Naive thymus-derived CD4-positive, alpha-beta T cell (primary cell): ENCODE measurements at places on chromosomes 3 and 15. TPM values are rescaled to one million over a fixed set of nuclear protein-coding genes. Genes with fewer than 3 reads are reported as not detected.

DNA sequence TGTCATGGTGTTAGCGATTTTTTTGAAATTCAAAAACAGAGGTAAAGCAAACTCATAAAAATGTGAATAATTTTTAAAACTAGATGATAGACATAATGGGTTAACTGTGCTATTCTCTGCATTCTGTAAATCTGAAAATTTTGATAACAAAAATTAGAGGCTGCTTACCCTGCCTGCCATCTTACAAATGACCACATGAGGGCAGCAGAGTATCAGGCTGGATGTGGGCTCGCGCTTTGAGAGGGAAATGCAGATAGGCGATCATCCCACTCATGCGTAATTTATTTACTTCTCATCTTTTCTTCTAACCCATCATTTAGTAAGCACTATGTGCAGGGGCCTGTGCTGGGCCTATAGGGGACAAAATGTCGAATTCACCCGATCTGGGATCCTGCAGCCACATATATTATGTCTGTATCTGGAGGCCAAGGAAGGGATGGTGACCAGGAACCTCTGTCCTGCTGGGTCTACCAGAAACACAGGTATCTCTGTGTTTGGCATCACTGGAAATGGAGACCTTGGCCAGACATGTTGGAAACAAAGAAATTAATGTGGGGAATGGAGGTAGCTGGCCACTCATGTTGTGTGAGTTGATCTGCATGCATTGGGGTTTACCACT, 7.8 kb upstream of the RAD18 start:
- H3K36me3 ChIP-seq = no peaks in the 10 kb centered on the region
- no peak overlapping the region for H3K27ac ChIP-seq
- no peaks in the 10 kb centered on the region for H3K4me1 ChIP-seq
- no peak overlapping the region for H3K4me3 ChIP-seq
- peak; percentile 78 for DNase-seq

DNA sequence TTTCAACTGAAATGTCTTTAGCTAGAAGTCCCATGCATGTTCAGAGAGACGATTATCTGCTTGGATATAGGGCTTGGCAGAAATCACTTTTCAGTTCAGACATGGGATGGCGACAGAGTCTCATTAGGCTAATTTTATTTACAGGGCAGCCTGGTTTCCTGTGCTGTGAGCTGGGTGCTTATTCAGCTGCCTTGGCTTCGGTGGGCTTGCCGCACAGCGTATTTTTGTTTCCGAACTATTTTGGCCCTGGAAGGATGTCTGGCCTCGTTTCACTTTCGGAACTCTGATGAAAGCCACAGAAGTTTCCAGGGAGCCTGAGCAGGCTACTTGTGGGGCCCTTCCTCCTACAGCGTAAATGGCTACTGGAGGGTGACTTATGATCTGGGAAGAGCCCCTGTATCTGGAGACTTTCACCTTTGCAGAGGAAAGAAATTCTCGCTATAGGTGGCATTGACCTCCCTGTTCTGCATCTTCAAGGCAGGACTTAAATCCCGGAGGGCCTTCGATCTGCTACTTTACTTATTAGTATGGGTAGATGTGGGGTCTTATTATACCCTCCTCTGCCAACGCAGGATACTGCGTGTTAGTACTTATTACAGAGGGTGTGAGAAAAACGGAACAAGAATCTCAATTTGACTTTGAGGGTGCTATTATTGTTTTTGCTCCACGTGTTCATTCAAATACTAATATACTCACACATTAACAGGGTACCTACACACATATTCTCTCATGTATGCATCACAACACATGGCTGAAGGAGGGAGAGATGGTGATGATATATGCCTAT, 364.0 kb upstream of the RBMS3 start:
- no peak for DNase-seq
- H3K27ac ChIP-seq = no peak overlapping the region
- no peaks in the 10 kb centered on the region for H3K4me1 ChIP-seq
- H3K27me3 ChIP-seq = no peaks in the 10 kb centered on the region
- H3K36me3 ChIP-seq = no peaks in the 10 kb centered on the region
- H3K4me3 ChIP-seq = no peak overlapping the region

DNA sequence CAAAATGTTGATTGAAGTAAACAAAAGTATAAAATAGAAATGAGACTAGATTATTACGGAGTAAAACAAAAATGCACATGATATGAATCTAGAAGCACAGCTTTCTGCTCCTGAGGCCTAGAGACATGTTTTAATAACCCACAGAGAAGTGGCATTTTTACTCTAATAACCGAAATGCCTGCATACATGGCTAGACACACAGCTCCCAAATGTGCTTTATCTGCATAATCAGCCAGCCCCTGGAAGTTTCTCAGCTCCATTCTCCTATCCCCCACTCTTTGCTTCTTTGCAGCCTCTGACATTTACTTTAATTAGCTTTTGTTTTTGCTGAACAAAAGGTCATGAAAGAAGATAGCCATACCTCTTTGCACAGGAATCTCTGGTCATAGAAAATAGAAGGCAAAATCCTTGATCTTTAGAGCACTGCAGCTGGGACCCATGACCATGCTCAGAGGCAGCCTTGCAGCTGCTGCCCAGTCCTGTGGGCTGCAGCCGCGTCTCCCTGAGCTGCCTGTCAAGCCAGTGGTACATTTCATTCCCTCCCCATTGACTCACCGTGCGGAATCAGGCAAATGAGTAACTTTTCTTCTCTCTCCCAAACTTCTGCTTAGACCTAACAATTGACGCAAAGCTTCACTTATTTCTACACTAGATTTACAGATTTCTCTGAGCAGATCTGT, at the start of gene VEPH1:
TSS of gene VEPH1 (minus strand) at position 501 of the 680 bp plus-strand sequence. CDS start 8,067 bp downstream, outside the sequence.
- H3K27me3 ChIP-seq = peaks cover 2% of the 10 kb centered on the region
- H3K4me1 ChIP-seq = no peaks in the 10 kb centered on the region
- H3K4me3 ChIP-seq = no peak within 1 kb of the TSS
- DNase-seq = no peak
- H3K36me3 ChIP-seq = no peaks in the 10 kb centered on the region
- no peak within 1 kb of the TSS for H3K27ac ChIP-seq

DNA sequence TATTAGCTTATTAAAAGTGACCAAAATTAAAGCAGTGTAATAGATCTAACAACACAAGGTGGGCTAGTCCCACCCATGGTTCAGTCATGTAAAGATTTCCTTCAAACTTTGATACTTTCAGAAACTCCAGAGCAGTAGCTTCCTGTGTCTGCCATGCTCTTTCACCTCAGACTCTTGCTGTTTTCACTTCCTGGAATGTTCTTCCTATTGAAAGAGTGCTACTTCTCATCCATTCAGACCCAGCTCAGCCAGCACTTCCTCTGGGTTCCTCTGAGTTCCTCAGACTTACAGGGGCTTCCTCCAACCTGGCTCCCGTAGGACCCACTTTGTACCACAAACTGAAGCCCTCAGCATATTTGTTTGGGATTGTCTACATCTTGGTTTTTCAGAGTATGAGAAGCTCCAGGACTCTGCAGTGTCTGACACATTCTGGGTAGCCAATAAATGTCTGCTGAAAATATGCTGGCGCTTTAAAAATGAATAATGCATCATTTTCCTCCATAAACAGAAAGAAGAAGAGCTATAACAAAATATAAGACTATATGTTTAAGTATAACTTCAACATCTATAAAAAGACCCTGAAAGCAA, 18.0 kb downstream of the NCEH1 start:
- H3K27me3 ChIP-seq = no peaks in the 10 kb centered on the region
- no peak for DNase-seq
- no peak overlapping the region for H3K4me3 ChIP-seq
- no peaks in the 10 kb centered on the region for H3K4me1 ChIP-seq
- H3K36me3 ChIP-seq = no peaks in the 10 kb centered on the region
- no peak overlapping the region for H3K27ac ChIP-seq

DNA sequence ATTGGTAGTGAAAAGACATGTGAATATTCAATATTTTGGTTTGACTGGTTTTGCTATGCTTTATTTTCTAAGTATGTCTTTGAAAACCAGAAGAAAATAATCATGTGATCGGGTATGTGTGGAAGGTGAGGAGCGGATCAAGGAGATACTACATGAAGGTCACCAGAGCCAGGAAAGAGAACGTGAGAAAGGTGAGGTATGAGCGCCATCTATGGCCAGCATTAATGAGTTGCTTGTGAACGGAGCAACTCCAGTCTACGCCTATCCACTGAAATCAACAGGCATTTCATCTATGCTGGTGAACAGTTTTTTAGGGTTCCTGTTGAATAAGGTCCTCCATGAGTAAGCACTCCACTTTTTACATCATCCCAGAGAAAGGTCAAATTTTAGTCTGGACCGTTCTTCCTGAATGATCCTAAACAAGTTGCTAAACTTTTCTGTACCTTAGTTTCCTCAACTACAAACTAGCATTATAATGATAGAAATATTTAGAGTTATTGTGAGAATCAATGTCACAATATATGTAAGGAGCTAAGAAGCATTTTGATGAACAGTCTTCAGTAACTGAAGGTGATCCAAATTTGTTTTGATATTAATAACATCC, 1435.2 kb upstream of the CADM2 start:
- H3K4me3 ChIP-seq = no peak overlapping the region
- no peak overlapping the region for H3K27ac ChIP-seq
- no peaks in the 10 kb centered on the region for H3K27me3 ChIP-seq
- DNase-seq = no peak
- no peaks in the 10 kb centered on the region for H3K4me1 ChIP-seq

The NPRL2 gene
- 35.3 TPM for total RNA-seq

- H3K36me3 ChIP-seq = no peaks in the 10 kb centered on the region
- H3K4me1 ChIP-seq = peaks cover 38% of the 10 kb centered on the region
- peak overlapping the region; percentile 25 for H3K27ac ChIP-seq
- DNase-seq = no peak
- peak overlapping the region; percentile 19 for H3K4me3 ChIP-seq
Measured at GRCh38 chr3:152213203-152213602, 55.5 kb upstream of the MBNL1 start.

The PLSCR5 gene
- not detected for total RNA-seq

- no peak overlapping the region for H3K27ac ChIP-seq
- no peaks in the 10 kb centered on the region for H3K36me3 ChIP-seq
- H3K27me3 ChIP-seq = no peaks in the 10 kb centered on the region
- no peak for DNase-seq
- no peaks in the 10 kb centered on the region for H3K4me1 ChIP-seq
Measured at GRCh38 chr15:29686445-29687203, 135.6 kb downstream of the TJP1 start.

The ZMYND10 gene
- total RNA-seq = 3.8 TPM

DNA sequence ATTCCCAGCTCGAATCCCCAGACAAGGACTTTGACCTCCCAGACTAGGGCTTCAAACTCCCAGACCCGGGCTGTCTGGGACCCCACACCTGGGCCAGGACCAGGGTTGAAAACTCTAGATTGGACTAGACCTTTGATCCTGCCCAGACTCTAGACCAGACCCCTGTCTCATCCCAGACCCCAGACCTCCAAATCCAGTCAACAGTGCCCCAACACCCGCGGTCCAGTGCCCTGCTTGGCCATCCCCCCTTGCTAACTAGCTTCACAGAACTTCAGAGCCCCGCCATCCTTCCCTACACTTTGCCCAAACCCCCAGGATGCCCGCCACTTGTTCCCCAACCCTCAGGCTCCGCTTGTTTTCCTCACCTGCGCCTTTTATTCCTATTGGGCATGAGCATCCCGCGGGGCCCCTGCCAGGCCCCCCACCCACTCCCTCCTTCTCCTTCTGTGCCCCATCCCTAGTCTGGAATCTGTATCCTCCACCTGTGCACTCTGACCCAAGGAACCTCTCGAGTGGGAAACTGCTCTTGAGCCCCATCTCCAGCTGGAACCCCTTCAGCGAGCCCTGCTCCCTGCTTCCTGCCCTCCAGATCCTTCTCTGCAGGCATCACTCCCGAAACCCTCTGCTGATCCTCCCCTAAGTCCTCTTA, 604 bp downstream of the GNAI2 start:
- H3K4me1 ChIP-seq = peaks cover 42% of the 10 kb centered on the region
- H3K27me3 ChIP-seq = no peaks in the 10 kb centered on the region
- peak overlapping the region; percentile 84 for H3K27ac ChIP-seq
- peak overlapping the region; percentile 90 for H3K4me3 ChIP-seq

- H3K4me1 ChIP-seq = peaks cover 35% of the 10 kb centered on the region
- no peaks in the 10 kb centered on the region for H3K27me3 ChIP-seq
- peak overlapping the region; percentile 66 for H3K27ac ChIP-seq
- H3K4me3 ChIP-seq = no peak overlapping the region
- DNase-seq = no peak
Measured at GRCh38 chr3:128786434-128787020, 60.5 kb downstream of the RAB7A start.

DNA sequence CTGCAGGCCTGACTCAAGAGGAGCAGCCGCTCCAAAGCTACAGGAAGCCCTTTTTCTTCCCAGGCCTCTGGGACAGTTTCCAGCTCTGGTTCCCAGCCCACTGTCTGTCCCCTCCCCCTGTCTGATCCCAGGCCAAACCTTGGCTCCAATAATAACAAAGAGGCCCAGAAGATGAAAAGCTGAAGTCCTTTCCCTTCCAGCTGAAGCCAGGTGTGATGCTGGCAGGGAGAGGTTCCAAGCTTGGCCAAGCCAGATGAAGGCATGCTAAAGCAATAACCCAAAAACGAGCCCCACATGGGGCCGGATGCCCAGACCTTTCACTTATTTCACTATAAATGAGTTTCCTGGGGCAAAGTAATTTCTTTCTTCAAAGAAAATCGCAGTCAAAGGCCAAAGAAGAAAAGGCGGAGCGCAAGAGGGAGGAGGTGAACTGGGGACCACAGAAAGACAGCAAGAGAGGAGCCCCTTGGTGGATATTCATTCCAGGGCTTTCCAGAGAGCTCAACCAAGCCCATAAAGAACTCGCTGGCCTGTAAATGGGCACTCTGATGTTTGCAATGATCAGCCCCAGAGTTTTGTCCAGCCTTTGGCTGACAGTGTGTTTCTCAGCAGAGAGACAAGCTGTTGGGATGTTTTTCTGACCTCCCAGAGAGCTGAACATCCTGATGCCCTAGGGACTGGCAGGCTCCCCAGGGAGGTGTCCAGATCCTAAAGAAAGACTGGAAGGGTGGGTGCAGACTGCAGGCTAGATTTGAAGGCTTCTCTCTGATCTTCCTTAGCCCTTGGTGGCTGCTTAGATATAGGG, 157.6 kb downstream of the UACA start:
- no peaks in the 10 kb centered on the region for H3K4me1 ChIP-seq
- H3K4me3 ChIP-seq = no peak overlapping the region
- DNase-seq = no peak
- H3K36me3 ChIP-seq = no peaks in the 10 kb centered on the region

The AGBL1 gene
- not detected for total RNA-seq

DNA sequence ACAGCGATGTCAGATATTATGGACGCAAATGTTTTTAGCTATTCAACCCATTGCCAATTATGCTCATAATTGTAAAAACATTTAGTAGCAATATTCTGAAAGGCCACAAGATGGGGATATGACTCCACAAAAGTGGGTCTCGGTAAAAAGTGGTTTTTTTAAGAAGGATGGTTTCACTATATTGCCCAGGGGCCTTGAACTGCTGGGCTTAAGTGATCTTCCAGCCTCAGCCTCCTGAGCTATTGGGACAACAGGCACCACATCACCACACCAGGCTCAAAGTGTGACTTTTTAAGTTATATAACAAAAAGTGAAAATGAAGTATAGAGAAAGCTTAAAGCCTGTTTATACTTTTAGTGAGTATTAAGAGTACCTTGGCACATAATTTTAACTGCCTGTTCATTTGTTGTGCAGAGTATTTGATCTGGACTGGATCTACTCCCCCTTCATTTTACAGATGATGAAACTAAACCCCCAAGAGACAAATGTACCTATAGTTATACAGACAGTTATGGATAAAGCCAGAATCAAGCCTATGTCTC, 9.4 kb downstream of the NAA50 start:
- H3K27ac ChIP-seq = peak overlapping the region; percentile 17
- peak; percentile 69 for DNase-seq
- no peaks in the 10 kb centered on the region for H3K27me3 ChIP-seq
- H3K36me3 ChIP-seq = no peaks in the 10 kb centered on the region

- no peaks in the 10 kb centered on the region for H3K27me3 ChIP-seq
- H3K27ac ChIP-seq = no peak overlapping the region
- no peak overlapping the region for H3K4me3 ChIP-seq
- H3K4me1 ChIP-seq = no peaks in the 10 kb centered on the region
- no peaks in the 10 kb centered on the region for H3K36me3 ChIP-seq
- DNase-seq = no peak
Measured at GRCh38 chr15:57517030-57517671, 74.6 kb upstream of the MYZAP start.
